HS-27A (cell line): ENCODE measurements at places on chromosomes 3 and 15.

- no peak for DNase-seq
These were observed 300.2 kb downstream of the OTOL1 start for GRCh38 chr3:161796780-161797179.

GRCh38 chr3:153216928-153217327 is 54.9 kb downstream of the RAP2B start:
- DNase-seq = no peak

GRCh38 chr15:98967096-98967495 is 40.5 kb downstream of the PGPEP1L start:
- DNase-seq = no peak

DNA sequence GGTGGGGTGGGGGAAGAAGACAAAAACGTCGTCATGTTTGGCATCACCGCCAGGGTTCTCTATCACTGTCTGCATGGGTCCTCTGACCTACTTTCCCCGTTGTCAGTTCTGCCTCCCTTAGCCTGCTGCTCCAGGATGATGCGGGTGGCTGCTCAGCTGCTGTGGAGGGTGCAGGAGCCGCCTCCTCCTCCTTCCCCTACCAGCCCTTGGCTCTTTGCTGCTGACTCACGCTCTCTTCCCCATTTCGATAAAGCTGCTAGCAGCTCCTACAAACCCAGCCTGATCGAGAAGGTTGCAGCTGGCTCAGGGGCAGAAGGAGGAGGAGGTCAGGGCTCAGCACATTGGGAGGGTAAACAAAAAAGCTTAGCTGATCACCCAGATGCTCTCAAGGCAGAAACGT is 49.5 kb upstream of the SEC13 start:
- DNase-seq = no peak

- no peak for DNase-seq
These were observed 126.7 kb downstream of the LPP start for GRCh38 chr3:188280627-188281026.

DNA sequence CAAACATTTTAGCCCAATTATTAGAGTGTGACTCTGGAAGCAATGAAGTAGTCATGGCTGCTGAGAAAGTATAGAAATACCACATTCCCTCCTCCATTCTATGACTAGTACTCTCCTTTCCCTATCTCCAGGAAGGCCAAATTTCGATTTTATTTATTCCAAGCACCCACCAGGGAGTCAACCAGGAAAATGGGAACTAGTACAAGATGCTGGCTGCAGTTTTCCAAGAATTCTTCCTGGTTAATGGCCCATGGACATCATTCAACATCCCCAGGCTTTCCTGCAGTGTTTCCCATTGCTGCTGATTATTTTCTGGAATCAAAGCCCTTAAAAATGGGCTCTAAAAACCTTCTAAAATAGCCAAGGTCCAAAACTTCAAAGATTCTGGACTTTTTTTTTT is 247.9 kb upstream of the STT3B start:
- DNase-seq = no peak

DNA sequence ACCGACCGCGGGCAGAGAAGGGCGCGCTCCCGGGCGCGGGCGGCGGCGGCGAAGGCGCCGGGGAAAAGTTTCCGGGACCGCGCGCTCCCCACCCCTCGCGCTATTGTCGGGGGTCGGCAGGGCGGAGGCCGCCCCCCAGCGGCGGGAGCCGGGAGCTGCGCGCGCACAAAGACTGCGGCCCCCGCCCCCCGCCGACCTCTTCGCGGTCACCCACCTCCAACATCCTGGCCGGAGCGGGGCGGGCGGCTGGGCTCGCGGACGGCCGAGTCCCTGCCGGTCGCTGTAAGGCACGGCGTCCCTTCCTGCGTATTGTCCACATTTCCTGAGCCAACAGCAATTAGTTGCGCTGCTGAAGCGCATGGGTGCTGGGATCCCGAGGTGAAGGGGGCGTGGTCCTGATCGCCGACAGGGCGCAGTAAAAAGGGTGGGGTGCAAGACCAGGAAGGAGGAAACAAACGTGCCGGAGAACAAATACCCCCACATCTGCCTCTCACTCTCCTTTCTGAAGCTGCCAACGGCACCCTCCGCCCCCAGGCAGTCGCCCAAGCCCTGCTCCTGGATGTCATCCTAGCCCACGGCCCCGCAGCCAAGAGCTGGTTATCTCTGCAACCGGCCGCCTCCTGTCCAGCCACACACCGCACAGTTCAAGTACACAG is at the start of gene TMEM44:
Gene TMEM44, minus strand, starts transcription at position 71 of the 656 bp plus-strand sequence. CDS start 204 bp downstream, outside the sequence.
- peak; percentile 70 for DNase-seq

DNA sequence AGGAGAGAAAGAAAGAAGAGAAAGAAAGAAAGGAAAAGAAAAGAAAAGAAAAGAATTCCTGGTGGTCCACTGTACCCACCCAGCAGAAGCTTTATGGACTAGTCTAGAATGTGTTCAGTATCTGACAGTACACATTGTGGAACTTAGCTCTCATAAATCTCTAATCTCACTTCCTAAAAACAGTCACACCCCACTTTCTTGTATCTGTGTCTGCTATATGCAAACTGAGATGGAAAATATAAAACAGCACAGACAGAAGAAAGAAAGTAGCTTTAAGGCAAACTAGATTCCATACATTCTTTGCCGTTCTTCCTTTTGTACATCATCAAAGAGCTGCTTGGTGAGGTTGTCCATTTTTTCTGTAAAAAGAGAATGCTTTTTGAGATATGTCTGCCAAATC is 41.1 kb upstream of the GNB5 start:
- no peak for DNase-seq

GRCh38 chr3:58666683-58667082 is at the start of gene FAM3D:
FAM3D (minus strand) TSS chr3:58666774; CDS start chr3:58655563, 11,211 bp downstream.
- no peak for DNase-seq

GRCh38 chr3:190585805-190586630 is 72.1 kb downstream of the IL1RAP start:
- peak; percentile 89 for DNase-seq

DNA sequence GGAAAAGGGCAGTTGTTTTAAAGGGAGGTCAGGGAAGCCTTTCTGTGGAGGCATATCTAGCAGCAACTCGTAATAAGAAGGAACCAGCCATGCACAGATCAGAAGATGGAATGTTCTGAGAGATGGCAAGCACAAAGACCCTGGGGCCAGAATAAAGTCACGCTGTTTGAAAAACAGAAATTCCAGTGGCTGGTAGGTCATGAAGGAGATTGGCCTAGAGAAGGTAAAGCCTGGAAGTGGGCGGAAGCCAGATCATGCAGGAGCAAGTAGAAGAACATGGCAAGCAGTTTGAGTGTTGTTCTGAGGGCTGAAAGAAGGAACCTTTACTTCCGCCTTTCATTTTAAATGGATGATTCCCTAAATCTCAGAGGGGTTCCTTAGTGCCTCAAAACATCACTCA is 208.1 kb upstream of the PPP2R3A start:
- no peak for DNase-seq

GRCh38 chr3:37622999-37623883 is 238.4 kb upstream of the CTDSPL start:
- no peak for DNase-seq

DNA sequence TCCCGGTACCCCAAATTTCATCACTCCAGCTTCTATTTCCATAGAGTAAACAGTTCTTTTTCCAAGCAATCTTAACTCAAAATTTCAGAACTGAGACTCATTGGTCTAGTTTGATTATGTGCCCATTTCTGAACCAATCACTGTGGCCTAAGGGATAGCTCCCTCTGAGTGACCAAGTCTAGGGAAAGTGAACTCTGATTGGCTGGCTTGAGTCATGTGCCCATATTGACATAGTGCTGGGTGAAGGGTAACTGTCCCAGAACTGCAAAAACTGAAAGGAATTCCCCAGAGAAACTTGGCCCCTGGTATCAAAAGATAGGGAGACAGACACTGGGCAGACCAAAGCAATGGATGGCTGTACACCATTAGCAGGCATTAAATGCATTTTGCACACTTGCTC is 171.2 kb upstream of the WNT5A start:
- DNase-seq = no peak

- DNase-seq = no peak
These were observed 93.4 kb downstream of the PEX5L start for GRCh38 chr3:179943117-179943880.

DNA sequence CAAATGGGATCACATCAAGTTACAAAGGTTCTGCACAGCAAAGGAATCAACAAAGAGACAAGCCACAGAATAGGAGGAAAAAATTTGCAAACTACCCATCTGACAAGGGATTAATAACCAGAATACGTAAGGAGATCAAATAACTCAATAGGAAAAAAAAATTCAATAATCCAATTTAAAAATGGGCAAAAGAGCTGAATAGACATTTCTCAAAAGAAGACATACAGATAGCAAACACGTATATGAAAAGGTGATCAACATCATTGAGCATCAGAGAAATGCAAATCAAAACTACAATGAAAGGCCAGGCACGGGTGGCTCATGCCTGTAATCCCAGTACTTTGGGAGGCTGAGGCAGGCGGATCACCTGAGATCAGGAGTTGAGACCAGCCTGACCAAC is 23.5 kb upstream of the CPEB1 start:
- no peak for DNase-seq

DNA sequence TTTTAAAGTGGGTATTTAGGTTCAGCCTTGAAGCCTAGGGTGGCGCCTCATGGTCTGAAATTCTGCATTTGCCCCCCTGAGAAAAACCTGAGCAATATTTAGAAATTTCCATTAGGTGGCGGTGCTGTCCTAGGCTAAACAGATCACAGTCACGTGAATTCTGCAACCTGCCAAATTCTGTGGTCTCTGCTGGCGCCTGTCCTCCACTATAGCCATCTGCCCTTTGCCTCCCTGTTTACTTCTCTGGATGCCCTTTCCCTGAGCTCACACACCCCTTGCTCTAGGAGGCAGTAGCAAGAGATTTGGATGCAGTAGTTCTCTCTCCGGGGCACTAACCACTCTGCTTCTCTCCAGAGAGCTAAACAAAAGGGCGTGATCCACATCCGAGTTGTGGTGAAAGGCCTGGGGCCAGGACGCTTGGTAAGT is 9.1 kb downstream of the MRPS11 start:
- DNase-seq = no peak

GRCh38 chr15:85504749-85505676 is 124.6 kb downstream of the AKAP13 start:
- peak; percentile 40 for DNase-seq

GRCh38 chr3:53153980-53154379 is 7.0 kb upstream of the PRKCD start:
- no peak for DNase-seq

DNA sequence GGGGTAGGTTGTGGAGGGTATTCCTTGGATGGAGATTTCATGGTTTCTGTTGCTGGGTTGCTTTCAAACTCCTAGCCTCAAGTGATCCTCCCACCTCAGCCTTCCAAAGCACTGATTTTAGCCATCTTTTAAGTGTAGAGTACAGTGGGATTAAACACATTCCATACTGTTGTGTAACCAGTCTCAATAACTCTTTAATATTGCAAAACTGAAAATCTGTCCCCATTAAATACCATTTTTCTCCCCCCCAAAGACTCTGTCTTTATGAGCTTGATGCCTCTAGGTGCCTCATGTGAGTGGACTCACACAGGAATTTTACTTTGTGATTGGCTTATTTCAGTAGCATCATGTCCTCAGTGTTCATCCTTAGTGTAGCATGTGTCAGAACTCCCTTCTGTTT is 74.7 kb upstream of the ATP10A start:
- DNase-seq = no peak

DNA sequence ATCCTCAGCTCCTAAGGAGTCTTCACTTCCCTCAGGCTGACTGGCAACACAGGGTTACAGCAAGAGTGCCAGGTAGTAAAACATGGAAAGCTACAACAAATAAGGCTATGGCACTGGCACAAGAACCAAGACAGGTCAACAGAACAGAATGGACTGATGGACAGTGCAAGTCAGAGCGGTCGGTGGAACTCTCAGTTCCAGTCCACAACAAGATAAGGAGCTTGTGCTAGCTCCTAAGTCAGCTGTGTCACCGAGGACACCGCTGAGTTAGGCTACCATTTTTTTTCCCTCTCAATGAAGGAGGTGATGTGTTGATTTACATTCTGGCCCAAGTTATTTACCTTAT is 55.9 kb upstream of the LIMD1 start:
- DNase-seq = no peak

- no peak for DNase-seq
These were observed 111.5 kb downstream of the RSRC1 start for GRCh38 chr3:158221426-158221825.

DNA sequence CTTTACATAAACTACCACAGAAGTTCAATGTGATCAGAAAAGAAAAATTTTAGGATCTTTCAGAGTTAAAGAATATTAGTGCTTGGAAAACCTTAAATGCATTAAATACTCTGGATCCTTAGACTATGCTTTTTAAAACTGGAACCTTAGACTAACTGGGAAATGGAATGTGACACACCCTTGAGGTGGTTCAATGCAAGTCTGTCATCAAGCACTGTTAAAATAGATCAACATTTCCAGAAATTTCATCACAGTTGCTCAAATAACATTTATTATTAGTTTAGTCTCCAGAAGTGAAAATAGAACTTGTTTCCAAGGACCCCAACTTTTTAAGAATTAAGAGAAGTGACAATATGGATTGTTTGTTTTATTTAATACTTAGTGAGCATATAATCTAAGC is 71.8 kb downstream of the GAP43 start:
- DNase-seq = no peak

- no peak for DNase-seq
These were observed 116.7 kb upstream of the CGNL1 start for GRCh38 chr15:57259568-57260040.

DNA sequence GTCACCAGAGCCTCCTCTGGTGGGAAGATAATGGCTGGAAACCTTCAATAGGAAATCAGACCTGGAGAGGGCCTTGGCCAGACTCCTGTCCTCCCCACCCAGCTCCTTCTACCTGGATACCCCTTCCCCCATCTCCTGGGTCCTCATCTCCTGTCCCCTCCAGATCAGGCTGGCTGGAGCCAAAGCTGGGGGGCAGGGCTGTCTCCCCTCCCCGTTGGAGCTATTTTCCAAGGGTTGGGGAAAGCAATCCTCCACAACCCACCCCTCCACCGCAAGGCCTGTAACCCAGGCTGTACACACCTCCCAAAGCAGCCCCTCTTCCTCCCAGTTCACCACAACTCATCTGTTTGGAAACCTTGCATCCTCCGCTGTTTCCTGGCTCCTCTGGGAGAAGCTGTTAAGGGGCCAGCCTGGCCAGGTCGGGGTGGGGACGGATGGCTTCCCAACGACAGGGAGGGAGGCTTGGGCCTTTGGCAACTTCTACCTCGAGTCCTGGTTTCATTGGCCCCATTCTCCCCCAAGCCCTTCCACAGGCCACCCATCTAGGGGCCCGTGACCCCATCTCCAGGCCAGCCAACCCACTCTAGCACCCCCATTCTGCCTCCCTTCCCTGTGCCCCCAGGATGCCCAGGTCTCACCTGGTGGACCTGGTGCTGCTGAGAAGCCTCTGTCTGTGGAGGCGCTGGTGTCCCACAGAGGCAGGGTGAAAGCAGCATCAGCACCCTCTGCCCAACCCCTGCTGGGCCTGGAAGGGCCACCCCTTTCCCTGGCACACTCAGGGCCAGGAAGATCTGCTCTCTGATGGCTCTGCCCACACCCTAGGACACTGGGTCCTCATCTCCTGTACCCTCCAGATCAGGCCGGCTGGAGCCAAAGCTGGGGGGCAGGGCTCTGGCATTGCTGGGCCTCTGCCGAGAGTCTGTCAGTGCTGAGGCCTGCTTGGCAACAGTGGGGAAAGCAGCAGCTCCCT is 22.1 kb upstream of the GOLGA6C start:
- DNase-seq = no peak

- DNase-seq = no peak
These were observed 24.9 kb upstream of the KCTD6 start for GRCh38 chr3:58466899-58467563.

GRCh38 chr3:178732824-178733223 is 196.6 kb downstream of the KCNMB2 start:
- DNase-seq = no peak

GRCh38 chr3:67045711-67046465 is 47.8 kb downstream of the KBTBD8 start:
- DNase-seq = no peak

- DNase-seq = no peak
These were observed 83.0 kb downstream of the VGLL4 start for GRCh38 chr3:11560746-11561145.
